ENCODE measurements at places on chromosomes 1 and 21.
A peak's percentile ranks its signal among the peaks of the same experiment; 100 is the strongest.

- no peak for DNase-seq
Measured at GRCh38 chr1:226711976-226712741, 26.9 kb downstream of the ITPKB start.

- no peak for DNase-seq
Measured at GRCh38 chr1:10703702-10704101, 92.7 kb downstream of the CASZ1 start.

DNA sequence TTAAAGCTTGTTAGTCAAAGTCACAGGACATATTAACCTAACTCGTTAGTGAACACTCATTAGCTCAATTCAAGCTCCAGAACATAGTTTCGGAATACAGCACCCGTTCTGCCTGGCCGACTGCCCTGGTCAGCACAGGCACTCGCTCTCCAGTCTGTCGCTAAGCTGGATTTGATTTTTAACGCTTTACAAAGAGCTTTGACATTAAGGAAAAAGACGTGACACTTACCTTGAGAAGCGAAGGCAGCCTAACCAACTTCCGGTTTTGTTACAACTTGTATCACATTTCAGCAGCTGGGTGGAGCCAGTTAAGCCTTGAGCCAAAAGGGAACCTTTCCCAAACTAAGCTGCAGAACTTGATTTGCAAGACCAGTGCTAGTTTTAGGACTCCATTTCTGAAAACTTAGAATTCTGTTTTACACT is at the start of gene FRRS1:
TSS of gene FRRS1 (minus strand) at position 258 of the 423 bp plus-strand sequence. CDS start 17,867 bp downstream, outside the sequence.
- DNase-seq: no peak

GRCh38 chr1:27668808-27669723 is 2.9 kb downstream of the IFI6 start:
- peak; percentile 41 for DNase-seq

DNA sequence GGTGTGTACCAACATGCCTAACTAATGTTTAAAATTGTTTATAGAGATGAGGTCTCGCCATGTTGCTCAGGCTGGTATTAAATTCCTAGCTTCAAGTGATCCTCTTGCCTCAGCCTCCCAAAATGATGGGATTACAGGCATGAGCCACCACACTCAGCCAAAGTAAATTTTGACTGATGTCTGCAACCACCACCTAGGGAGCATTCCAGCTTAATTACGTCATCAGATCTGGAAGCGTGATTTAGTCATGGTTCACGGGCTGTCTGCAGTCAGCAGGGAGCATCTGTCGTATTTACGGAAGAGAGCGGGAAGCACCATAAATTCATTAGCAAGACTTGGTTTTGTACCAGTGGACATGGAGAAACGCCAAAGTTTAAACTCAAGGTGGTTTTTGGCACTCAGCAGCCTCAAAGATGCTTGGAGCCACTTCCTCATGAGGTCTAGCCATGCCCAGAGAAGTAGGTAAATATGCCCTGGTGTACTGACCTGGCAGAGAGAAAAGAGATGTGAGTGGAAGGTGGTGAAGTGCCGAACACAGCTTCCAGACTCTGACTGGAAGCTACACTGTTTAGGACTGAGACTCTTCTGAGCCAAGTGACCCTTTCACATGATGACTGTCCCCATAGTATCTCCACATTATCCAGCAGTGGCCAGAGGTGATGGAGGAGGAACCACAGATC is 60.8 kb upstream of the SLC35F3 start:
- DNase-seq: no peak

All from nucleus accumbens (tissue), 56 donors.